ENCODE measurements at places on chromosomes 11 and 22.

- DNase-seq = no peak
These were observed 877.3 kb downstream of the BRD1 start for GRCh38 chr22:48950151-48950915.

DNA sequence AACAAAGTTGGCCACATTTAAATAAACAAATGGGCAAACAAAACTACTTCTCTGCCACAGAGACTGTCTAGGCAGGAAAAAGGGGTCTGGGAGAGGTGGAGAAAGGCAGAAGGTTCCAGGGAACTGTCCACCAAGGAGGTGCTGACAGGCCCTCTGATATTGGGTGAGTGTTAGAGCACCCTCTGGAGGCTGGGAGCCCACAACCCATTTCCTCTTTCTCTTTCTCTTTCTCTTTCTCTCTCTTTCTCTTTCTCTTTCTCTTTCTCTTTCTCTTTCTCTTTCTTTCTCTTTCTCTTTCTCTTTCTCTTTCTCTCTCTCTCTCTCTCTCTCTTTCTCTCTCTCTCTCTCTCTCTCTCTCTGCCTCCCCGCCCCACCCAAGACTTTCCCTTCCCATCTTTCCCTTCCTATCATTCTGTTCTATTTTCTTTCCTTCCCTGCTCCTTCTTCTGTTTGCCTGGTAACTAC, 912.8 kb downstream of the DLG2 start:
- DNase-seq = peak; percentile 4

DNA sequence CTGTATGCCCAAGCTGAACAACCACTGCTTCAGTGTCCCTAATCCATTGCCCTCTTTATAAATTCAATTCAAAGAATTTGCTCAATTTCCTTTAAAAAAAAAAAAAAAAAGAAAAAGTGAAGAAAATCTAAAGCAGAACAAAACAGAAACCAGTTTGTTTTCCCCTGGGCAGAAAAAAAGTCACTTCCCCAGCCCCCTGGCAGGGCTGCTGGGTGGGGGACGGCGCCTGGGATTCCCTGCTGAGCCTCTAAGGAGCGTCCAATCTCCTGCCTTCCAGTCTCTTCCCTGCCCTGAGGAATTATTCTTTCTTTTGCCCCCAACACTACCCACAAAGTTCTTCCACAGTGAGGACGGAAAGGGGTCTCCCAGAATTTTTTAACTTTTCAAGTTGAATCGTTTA, 23.9 kb downstream of the DKK3 start:
- DNase-seq = no peak

GRCh38 chr11:87421422-87421821, 383.7 kb downstream of the TMEM135 start:
- DNase-seq = no peak
